ENCODE measurements at places on chromosomes 12 and 14.

DNA sequence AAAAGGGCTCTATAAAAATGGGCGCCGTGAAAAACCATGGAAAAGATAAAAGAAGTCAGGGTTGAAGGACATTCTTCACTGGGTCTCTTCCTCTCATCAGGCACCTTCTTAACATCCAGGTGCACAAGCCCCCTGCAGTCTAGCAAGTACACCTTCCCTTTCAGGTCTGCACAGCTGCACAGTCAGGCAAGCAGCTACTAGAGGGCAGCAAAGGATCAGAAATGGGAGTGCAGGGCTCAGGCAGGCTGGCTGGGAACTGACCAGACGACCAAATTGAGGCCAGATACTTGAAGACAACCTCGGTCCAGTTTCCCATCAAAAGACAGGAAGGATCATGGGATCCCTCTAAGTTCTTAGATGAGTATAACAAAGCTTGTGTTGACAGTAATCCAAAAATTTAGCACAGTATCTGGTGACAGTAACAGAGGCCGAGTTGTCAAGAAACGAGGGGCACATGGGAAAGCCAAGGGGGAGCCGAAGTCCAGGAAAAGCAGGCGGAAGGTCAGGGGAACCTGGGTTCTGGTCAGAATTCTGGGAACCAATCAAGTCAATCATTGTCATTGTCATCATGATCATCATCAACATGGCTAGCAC lies 10.1 kb upstream of the GRIP1 start:
- DNase-seq, result peak; percentile 76

GRCh38 chr12:3473844-3474243 lies 17.2 kb upstream of the PRMT8 start:
- DNase-seq, result no peak

GRCh38 chr12:81573228-81573627 lies 185.9 kb downstream of the PPFIA2 start:
- DNase-seq, result no peak

DNA sequence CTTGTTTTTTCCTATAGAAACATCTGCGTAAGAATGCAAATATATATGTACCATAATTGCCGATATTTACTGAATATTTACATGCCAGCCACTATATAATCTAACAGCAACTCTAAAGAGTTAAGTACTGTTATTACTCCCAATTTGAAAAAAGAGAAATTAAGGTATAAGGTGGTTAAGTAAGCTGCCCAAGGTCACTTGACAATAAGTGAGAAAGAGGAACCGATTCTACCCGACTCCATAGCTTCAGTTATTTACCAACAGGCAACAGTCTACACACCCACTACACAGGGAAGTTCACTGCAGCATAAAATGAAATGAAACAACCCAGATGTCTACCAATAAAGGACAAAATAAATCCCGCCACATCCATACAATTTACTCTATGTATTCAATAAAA lies 1.1 kb downstream of the MIS18BP1 start:
- peak; percentile 15 for DNase-seq

- DNase-seq, result no peak
Observed at GRCh38 chr14:60515511-60516289, 6.8 kb downstream of the SIX6 start.

DNA sequence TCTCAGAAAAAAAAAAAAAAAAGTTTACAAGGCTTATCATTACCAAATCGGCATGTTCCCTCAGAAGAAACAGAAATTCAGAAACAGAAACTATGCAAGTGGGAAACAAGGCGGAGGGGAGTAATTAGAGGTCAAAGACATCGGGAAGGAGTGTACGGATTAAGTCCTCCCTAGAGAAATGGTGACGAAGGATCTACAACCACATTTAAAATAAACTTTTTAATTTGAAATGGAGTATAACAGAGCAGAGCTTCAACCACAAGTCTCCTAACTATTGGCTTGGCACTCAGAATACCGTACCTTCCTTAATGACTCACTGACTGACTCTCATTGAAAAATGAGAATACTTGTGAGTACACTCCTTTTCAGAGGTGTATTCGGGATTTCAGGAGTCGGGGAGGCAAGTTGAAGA lies 908 bp downstream of the ENTPD5 start:
- no peak for DNase-seq

- DNase-seq, result no peak
Observed at GRCh38 chr12:50006280-50006679, 19.0 kb downstream of the RACGAP1 start.

DNA sequence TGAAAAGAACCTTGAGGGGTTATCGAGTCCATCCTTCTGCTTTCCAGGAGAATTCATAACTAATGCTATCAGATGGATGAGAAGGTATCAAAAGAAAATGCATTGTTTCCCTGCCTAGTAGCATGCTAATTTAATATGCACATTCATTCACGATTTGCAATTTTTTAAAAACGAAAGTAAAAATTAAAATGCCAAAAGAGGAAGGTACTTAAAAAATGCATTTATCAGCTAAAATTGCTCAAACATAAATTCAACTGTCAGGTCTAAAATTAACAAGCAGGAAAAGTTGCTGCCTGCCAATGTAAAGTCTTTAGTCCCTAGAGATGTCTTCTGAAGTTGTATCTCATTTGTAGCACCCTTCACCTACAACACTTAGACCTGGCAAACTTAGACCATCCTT lies 7.9 kb downstream of the ATF7 start:
- no peak for DNase-seq

DNA sequence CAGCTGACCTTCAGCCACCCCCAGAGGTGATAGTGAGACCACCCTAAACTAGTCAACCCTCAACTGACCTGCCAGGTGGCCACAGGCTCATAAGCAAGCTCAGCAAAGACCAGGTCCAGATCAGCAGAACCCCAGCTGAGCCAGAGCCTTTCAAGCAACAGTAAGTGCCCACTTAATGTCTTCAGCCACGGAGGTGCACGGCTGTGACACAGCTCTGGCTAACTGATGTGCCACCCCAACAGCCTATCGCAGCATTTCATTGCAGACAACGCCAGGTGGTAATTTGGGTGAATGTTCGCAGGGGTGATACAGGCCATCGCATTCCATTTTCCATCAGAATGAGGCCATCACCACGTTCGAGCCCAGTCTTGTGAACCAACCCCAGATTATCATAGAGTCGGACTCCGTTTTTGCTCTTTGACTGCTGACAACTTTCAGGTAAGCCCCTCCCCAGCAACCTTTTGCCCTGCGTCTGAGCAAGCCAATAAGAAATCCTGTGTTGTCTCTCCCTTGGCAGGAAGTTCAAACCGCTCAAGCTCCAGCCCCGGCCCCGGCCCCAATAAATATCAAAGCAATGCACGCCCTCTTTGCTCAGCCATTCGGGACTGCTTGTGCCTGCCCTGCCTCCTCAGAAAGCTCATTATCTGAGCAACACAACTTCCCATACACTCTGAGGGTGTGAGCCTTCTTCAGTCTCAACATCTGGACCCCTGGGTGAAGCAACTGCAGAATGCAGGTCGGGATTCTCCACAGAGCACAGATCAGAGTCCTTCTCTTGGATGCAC lies 44.4 kb downstream of the JAG2 start:
- no peak for DNase-seq

GRCh38 chr12:5650281-5650680 lies 218.4 kb downstream of the NTF3 start:
- DNase-seq, result no peak

DNA sequence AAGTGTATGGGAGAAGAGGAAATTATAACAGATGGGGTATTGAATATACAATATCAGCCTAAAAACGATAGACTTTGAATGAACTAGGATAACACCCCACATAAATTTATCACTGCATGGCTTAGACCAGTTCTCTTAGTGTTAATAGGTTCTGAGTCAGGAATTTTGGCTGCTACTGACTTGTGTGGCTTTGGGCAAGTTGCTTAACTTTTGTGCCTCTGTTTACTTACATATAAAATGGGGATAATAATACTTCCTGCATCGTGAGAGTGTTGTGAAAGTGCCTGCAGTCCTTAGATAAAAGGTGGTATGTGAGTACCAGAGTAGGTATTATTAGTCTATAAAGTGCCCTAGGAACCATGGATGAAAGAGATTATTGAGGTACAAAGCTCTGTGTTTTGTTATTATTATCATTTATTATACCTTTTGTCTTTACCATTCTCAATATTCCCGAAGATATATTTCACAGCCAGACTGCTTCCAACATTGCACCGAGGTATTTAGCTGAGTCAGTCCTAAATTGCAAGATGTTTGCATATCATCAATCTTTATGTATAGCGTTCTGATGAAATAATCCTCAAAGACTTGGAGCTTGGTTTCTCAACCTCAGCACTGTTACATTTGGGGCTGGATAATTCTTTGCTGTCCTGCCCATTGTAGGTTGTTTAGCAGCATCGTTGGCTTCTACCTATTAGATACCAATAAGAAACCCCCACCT lies 2.3 kb upstream of the PAWR start:
- no peak for DNase-seq

- DNase-seq, result no peak
Observed at GRCh38 chr14:67940486-67941455, 121.2 kb downstream of the RAD51B start.

DNA sequence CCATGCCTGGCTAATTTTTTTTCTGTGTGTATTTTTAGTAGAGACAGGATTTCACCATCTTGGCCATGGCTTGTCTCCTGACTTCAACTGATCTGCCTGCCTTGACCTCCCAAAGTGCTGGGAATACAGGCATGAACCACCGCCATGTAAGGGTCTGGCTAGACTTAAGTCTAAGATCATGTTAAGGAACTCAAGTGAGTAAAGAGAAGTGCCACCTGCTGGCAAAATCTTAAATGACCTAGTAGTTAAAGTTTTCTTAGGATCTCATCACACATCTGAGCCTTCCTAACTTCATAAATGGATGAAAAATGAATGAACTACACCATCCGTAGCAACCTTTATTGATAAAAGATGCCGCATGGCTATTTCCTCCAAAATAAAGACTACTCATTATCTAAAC lies 1.7 kb upstream of the C12orf56 start:
- no peak for DNase-seq

DNA sequence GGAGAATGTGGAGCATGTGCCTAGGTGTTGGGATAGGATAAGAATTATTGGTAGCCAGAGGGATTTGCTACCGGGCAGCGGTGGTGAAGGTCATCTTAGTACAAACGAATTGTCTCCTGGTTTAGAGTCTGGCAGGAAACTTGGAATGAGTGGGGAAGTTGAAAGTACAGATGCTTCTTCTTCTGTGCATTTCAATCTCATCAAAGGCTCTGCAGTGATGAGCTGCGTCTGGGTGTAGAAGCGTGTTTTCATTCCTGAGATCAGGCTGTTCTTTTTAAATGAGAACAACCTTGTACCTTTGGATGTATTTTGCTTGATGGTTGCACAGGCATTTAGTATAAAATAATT lies 2.1 kb downstream of the WNK1 start:
- no peak for DNase-seq

GRCh38 chr12:5497329-5498053 lies 65.6 kb downstream of the NTF3 start:
- DNase-seq, result no peak

DNA sequence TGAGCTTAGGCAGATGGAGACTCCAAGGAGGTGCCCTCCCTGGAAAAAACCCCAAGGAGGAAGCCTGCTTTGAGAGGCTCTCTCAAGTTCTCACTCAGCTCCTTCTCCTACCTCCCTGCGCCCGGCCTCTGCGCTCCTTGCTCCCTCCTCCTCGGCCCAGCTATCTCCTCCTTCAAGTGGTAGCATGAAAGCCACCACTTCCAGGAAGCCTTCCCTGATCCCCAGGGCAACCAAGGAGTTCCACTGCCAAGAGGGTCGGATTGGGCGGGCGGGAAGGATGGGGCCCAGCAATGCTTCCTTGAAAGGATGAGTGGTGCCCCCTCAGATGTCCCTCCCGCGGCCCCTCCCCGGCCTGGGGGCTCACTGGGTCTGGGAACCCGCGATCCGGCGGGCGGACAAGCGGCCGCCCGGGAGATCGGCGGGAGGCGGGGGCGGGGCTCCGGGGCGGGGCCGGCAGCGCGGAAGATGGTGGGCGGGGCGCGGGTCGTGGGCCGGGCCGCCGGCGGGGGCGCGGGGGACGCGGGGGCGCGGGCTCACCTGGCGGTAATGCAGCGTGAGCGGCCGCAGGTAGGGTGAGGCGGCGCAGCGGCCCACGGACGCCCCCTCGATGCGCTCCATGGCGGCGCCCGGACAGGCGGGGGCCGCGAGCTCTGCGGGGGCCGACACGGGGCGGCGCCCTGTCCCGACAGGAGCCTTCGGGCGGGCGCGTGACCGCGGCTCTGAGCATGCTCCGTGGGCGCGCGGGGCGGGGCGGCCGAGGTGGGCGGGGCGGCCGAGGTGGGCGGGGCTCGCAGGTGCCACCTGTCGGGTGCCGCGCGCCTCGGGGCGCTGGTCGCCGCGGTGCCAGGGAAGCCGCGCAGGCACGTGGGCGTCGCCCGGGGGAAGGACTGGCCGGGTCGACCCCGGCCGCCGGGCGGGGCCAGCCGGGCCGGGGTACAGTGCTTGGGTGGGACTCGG lies at the start of gene NUDT14:
Gene NUDT14, minus strand, starts transcription at position 721 of the 957 bp plus-strand sequence. Its CDS starts 103 bp downstream, at position 618.
- peak; percentile 64 for DNase-seq

DNA sequence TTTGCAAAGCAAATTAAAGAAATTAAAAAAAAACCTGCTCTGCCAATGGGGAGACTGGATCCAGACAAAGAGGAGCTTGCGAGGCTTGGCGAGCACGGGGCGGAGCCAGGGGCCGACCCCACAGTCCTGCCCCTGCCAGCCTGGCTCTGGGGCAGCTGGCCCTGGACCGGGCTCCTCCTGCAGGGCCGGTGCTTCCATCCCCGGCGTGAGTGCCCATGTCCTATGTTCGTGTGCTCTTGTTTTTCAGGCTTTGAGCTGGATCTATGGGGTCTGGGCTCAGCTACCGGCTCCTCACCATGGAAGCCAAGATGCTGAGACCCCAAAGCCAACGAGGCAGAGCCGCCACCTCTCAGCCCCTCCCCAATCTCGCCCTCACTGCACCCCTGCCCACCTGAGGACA lies 176.8 kb downstream of the KIF26A start:
- no peak for DNase-seq

DNA sequence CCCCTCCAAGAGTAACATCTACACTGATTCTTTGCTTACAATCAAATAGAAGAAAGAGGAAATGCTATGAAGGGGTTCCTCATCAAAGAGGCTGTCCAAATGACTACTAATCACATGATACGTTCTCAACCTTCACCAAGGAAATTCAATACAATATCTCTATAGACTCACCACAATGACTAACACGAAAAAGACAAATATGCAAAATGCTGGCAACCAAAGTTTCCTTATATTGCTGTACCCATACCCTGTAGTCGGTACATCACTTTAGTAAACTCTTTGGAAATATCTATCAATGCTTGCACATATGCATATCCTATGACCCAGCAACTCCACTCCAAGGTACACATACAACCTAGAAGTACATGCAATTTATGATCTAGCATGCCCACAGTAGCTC lies 1296.6 kb downstream of the AACS start:
- no peak for DNase-seq

DNA sequence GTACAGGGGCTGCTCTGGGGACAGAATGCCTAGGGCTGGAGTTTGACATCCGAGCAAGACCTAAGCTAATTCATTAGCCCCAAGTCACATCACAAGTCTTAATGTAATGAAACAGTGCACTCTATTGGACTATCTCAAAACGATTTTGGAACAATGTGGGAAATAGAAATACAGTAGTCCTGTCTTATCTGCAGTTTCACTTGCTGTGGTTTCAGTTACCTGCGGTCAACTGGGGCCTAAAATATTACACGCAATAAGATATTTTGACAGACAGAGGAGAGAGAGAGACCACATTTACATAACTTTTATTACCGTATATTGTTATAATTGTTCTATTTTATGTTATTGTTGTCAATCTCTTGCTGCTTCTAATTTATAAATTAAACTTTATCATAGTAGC lies 21.1 kb downstream of the MOAP1 start:
- DNase-seq, result no peak

Data from NCI-H1105 treated with DMSO at 0.1 percent for 48 hours (cell line).